ENCODE measurements at places on chromosomes 12 and 14.

GRCh38 chr12:65611396-65611795 is 212.9 kb upstream of the HMGA2 start:
- no peak for DNase-seq

DNA sequence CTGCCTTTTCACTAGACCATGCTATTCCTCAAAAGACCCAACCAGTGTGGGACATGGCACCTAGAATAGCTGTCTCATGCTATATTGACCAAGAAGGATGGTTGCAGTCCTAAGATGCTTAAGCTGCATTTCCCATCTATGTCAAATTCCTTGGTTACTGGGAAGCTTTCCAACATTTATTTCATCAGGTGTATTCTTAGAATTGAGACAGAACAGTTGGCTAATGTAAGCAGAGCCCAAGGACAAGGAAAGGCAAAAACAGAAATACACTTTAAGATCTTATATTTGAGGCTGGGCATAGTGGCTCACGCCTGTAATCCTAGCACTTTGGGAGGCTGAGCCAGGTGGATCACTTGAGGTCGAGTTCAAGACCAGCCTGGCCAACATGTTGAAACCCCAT is 24.7 kb downstream of the ARG2 start:
- DNase-seq = no peak

GRCh38 chr12:95805864-95806671 is 15.5 kb upstream of the NTN4 start:
- DNase-seq = no peak

DNA sequence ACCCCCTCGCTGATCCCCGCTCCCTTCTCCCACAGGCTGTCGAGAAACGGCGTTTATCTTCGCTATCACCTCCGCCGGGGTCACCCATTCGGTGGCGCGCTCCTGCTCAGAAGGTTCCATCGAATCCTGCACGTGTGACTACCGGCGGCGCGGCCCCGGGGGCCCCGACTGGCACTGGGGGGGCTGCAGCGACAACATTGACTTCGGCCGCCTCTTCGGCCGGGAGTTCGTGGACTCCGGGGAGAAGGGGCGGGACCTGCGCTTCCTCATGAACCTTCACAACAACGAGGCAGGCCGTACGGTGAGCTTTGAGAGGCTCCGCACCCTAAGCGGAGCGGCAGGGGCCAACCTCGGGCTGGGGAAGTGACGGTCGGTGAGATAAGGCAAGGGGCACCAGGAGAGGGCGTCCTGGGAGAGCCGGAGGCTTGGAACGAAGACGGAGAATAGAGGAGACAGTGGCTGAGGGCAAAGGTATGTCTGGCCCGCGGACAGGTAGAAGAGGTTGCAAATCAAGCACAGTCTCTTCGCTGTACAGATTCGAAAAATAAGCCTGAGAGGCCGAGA is 2.3 kb downstream of the WNT1 start:
- no peak for DNase-seq

GRCh38 chr12:24996102-24996797 is 47.3 kb upstream of the BCAT1 start:
- no peak for DNase-seq

DNA sequence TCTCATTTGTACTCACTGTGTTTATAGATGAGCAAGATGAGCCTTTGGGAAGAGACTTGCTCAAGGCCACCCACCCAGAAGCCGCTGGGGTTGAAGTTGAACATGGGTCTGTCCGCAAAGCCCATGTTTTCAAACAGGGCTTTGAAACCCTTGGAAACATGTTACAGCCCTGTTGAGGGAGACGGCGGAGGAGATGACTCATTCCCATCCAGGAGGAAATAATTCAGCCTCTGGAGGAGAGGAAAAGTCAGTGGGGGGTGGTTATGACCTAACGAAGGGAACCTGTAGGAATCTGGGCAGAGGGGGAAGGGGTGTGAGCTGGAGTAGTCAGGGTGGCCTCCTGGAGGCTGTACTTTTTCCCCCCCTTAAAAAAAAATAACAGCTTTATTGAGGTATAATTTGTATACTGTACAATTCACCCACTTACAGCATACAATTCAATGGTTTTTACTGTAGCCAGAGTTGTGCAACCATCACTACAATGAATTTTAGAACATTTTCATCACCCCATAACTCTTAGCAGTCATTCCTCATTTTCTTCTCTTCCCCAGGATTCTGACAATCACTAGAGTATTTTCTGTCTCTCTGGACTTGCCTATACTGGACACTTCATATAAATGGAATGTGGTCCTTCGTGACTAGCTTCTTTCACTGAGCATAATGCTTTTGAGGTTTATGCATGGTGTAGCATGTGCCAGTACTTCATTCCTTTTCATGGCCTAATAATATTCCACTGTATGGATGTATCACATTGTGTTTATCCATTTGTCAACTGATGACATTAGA is 1.9 kb upstream of the RIN3 start:
- DNase-seq = no peak

GRCh38 chr14:54338696-54339317 is 58.0 kb upstream of the CDKN3 start:
- DNase-seq = no peak

DNA sequence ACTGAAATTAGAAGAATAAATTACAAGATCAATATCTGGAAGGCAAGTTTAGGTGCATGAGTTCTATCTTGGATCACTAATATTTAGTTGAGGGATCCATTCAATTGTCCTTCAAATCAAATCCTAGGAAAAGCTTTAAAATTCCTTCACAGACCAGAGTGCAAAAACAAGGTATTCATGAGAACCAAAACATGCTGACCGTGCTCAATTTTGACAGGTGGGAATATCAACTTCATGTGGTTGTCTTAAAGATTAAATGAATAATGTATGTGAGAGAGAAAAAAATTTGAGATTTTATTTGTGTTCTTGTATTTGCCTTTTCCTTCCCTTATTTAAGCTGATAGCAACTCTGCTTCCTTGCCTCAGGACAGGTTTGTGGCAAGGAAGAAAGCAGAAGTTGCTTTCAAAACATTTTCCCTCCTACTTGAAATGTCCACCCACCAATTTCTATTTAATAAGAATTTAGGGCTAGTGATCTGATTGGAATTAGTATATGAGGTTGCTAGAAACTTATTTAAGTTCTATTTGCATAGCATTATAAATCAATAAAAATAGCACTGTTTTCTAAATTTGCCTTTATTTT is 4.9 kb upstream of the PPP1R12A start:
- DNase-seq = no peak

GRCh38 chr14:25756876-25757275 is 706.9 kb upstream of the STXBP6 start:
- no peak for DNase-seq

DNA sequence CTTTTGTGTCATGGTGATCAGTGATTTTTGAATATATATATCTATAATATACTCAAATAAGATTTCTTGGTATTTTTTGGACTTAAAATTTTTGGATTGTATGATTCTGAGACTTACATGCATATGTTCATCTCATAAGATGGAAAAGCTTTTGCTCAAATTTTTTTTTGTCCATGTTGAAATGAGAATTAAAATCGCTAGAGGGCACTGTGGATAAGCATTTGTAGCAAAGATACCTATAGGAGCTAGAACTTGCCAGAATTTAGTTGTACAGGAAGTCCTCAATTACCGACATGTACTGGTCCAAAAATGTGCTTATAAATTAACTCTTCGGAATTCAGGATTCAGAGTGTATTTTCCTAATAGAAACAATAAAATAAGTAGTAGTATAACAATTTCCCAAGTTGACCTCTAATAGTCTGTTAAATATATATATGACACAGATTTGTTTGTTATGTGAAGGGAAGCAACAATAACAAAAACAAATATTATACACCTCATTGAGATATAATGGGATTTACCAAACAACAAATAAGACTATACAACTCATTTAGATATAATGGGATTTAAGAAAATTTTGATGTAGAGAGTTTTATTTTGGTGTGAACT is 179.6 kb downstream of the TMEM117 start:
- no peak for DNase-seq

- DNase-seq = no peak
Measured at GRCh38 chr12:82651489-82651888, 35.2 kb upstream of the TMTC2 start.
